ENCODE measurements at places on chromosomes 1 and 21. TPM values are rescaled to one million over a fixed set of nuclear protein-coding genes. Genes with fewer than 3 reads are reported as not detected.

Gene CHI3L2
- 2.5 TPM for total RNA-seq

Gene TIE1
- total RNA-seq: 95.9 TPM

Gene PCP4
- 13.5 TPM for total RNA-seq

Gene KRTAP7-1
- total RNA-seq: not detected

Gene TDRD5
- total RNA-seq: 0.59 TPM

Gene FAM89A
- 11.1 TPM for total RNA-seq

Gene SELE
- total RNA-seq: 2.9 TPM

Gene MARCKSL1
- total RNA-seq: 42.4 TPM

Gene KRTAP19-7
- total RNA-seq: not detected

Gene OR2T1
- not detected for total RNA-seq

Gene PPM1J
- total RNA-seq: 0.66 TPM

Gene TMPRSS3
- not detected for total RNA-seq

Gene SPRR3
- not detected for total RNA-seq

Gene OR2W3
- total RNA-seq: 1.5 TPM

Gene C1orf141
- total RNA-seq: not detected

Gene ADAMTS5
- 18.8 TPM for total RNA-seq

Gene FAM131C
- not detected for total RNA-seq

Gene LINGO4
- not detected for total RNA-seq

Gene SPTA1
- total RNA-seq: 0.21 TPM

Gene BARHL2
- total RNA-seq: not detected

Gene MTX1
- 30.1 TPM for total RNA-seq

Gene NEXN
- total RNA-seq: 18.0 TPM

Gene LCE2C
- not detected for total RNA-seq

Gene GJC2
- total RNA-seq: 6.9 TPM

Gene GRIK3
- 26.1 TPM for total RNA-seq

Gene KLHL17
- 4.2 TPM for total RNA-seq

Gene LEPR
- total RNA-seq: 29.7 TPM

Gene CDC7
- 0.59 TPM for total RNA-seq

Gene FCER1G
- total RNA-seq: 40.6 TPM
